ENCODE measurements at places on chromosomes 2 and 18.

- no peak for DNase-seq
Measured at GRCh38 chr2:221334481-221335218, 237.5 kb downstream of the EPHA4 start.

DNA sequence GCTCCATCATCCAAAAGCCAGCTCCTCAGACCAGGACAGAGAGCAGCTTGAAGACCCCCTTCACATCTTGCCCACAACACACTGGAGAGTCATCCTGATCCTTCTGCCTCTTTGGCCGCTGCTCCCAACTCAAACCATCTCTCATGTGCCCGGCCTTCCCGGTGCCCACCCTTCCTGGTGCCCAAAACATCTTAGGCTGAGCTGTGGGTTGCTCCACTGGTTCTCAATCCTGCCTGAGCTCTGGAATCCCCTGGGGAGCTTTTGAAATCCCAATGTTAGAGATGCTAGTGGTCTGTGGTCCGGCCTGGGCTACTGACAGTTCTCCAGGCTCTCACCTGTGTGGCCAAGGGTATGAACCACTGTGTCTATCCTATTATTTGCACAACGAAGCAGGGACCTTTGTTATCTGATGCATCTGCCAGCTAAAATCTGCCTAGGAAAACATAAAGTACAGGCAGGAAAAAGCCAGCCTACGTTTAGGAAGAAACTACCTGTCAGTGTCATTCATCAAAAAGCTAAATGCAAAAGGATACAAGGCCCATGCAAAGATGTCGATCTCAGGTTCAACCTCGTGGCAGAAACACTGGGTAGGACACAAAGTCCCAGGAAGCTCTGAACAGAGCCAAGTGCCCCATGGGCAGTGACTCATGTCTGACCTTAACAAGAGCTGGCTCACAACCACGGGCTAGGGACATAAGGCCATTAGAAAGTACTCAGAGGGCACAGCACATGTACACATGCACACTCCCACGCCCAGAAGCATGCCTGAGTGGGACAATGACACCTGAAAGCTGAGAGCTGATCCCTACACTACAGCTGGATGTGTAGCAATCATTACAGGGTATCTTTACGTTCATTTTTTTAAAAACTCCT is 30.8 kb downstream of the TBC1D8 start:
- no peak for DNase-seq

- DNase-seq, result no peak
Measured at GRCh38 chr2:222613715-222614331, 42.1 kb downstream of the FARSB start.

- no peak for DNase-seq
Measured at GRCh38 chr2:15023221-15023620, 390.7 kb downstream of the LRATD1 start.

- DNase-seq, result no peak
Measured at GRCh38 chr2:120305937-120306490, 39.9 kb upstream of the INHBB start.

DNA sequence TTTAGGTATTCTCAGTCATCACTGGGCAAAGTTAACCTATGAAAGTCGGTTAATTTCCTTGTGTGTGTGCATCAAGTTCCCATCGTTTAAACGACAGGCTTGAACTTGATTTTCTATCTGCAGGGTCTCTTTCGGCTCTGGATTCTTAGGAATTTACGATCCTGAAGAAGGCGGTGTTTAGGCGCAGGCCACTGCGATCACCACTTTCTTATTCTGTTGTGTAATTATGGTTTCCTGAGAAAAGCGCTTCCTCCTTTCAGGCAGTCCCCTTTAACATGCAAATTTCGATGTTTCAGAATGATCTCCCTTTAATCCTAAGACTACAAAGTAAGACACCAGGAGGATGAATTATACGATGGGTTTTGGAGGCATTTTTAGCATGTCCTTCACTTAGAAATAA is 27.9 kb upstream of the MBP start:
- no peak for DNase-seq

DNA sequence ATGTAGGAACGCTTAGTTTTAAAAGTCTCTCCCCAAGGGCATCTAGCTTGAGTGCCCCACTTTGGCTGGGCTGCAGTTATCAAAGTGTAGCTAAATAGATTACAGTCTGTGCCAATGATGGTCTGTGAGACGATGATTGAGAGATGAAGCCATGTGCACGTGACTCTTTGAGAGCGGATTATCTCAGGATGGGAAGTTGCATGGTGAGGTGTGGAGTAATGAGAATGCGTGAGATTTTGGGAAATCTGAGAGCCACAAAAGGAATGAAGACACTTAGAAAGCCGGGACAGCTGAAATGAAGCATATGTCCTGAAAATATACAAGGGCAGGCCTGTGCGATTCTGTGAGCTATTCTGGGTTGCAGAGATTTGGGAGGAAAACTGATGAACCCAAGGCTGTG is 370.0 kb downstream of the TGIF1 start:
- no peak for DNase-seq

GRCh38 chr18:12855916-12856315 is 28.1 kb downstream of the PTPN2 start:
- no peak for DNase-seq

DNA sequence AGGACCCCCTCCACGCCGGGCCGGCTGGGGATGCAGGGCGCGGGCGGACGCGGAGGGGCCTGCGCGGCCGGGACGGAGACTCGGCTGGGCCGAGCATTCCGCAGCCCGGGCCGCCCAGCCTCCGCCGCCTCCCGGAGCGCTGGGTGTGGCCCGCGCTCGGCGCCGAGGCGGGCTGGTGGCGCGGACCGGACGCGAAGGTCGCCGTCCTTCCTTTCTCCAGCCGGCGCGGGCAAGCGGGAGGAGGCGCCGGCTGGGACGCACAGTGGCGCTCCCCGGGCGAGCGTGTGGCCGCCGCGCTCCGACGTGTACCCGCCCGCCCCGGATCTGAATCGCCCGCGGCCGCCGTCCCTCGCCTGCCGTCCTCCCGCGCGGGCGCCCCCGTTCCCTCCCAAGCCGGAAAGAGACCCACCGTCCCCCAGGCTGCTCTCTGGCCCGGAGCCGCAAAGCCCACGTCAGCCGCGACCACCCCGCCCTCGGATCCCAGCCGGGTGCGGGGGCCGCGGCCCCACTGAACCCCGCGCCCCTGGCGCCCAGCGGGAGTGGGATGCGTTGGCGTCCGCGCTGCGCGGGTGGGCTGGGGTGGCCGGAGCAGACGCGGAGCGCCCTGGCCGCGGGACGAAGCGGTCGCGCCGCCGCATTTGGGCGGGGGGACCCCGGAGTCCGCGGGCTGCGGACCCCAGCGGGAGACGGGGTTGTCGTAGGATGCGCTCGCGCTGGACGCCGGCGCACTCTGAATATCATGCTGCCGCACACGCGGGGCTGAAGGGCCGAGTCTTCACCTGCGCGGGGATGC is 634 bp downstream of the SPATS2L start:
- DNase-seq, result peak; percentile 3

DNA sequence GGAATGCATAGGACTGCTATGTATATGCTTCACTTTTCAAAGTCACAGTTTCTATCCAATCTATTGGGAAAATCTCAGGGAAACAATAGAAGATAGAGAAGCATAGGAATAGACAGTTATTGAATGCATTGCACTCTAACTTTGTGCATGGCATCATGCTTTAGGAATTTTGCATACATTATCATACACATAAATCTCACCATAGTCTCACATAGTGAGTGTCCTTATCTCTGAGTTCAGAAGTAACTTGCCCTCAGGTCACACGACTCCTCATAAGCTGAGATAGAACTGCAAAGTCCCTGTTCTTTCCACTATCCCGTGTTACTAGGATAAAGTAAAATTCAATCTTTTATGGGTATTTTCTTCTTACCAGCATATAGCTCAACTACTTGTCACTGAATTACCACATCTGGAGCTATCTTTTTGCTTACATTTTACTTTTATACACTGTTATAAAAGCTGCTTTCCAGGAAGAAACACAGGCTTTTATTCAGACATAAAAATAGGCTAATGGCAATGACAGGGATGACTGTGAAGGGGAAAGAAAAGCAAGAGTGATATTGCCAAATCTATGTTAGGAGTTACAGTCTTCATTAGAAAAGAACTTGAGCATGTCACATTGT is 666.9 kb downstream of the XIRP2 start:
- no peak for DNase-seq

- DNase-seq, result no peak
Measured at GRCh38 chr2:127599211-127599610, 46.7 kb upstream of the GPR17 start.

GRCh38 chr2:72141032-72141645 is 6.5 kb downstream of the CYP26B1 start:
- DNase-seq, result no peak

- no peak for DNase-seq
Measured at GRCh38 chr2:10873790-10874437, 37.8 kb upstream of the KCNF1 start.

DNA sequence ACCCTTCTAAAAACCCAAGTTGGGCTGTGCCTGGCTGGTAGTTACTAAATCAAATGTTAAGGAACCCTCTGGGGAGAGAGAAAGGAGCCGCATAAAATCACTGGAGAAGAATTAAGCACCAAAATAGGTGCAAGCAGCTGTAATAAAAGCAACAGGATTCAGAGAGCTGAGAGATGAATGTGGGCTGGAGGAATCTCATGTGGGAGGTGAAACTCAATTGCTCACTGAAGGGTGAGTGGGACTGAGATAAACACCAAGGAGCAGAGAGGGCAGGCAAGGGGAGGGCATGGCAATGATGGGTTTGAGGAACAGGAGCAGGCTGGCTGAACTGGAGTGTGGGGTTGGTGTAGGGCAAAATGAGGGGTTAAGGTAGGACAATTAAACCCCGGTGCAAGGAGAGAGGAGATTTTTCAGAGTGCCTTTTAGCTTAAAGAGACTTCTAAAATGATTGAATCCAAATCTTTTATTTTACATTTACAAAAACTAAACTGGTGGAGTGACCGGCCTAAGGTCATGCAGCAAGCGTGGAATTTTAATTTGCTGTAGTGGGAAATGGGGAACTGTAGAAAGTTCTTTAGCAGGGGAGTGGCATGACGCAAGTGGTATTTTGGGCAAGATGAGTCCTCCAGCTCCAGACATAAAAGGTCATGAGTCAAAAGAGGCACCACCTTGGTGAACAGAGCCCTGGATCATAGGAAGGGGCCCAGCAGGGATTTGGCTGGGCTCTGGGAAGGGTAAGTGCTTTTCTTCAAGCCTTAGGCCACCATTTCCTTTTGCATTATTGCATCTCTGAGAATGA is 10.5 kb downstream of the PLB1 start:
- DNase-seq, result no peak

DNA sequence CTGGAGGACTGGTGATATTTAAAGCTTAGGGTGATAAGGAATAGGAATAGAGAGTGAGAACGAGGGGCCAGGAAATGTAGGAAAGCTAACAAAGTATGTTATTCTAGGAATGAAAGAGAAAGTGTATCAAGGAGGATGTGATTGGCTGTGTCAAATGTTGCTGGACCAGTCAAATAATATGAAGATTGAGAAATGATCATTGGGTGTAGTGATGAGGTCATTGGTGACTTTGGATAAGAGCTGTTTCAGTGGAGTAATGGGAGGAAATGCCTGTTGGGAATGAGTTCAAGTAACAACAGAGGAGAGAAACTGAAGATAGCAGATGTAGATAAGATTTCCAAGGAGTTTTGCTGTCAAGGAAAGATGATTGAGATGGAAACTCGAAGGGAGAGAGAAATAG is 74.4 kb downstream of the UBE2E3 start:
- no peak for DNase-seq

- DNase-seq, result no peak
Measured at GRCh38 chr2:217092710-217093379, 233.0 kb upstream of the TNP1 start.

GRCh38 chr2:102282678-102283091 is 28.7 kb upstream of the IL1RL1 start:
- no peak for DNase-seq

GRCh38 chr2:25418944-25419677 is 77.4 kb upstream of the DNMT3A start:
- no peak for DNase-seq

GRCh38 chr18:37465958-37466357 is 99.6 kb downstream of the CELF4 start:
- no peak for DNase-seq

DNA sequence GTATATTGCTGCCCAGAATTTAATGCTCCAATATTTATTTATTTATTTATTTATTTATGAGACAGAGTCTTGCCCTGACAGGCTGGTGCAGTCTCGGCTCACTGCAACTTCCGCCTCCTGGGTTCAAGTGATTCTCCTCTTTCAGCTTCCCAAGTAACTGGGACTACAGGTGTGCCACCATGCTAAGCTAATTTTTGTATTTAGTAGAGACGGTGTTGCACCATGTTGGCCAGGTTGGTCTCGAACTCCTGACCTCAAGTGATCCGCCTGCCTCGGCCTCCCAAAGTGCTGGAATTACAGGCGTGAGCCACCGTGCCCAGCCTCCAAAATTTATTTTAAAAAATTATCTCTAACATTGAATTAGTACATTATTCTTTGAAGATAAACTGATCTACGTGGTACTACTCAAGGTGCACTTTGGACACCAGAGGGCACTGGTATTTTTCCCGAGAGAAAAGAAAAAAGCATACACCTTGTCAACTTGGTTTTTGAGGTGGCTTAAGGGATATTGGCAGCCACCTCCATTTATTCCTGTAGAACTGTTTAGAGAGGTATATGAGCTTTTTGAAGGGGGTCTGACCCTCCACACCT is 1.4 kb upstream of the IDH1 start:
- DNase-seq, result no peak

GRCh38 chr2:84160453-84160852 is 298.6 kb downstream of the SUCLG1 start:
- no peak for DNase-seq

GRCh38 chr2:68230241-68231060 is 21.9 kb downstream of the PPP3R1 start:
- DNase-seq, result no peak

- DNase-seq, result no peak
Measured at GRCh38 chr2:28620291-28620793, 124.5 kb downstream of the PLB1 start.

DNA sequence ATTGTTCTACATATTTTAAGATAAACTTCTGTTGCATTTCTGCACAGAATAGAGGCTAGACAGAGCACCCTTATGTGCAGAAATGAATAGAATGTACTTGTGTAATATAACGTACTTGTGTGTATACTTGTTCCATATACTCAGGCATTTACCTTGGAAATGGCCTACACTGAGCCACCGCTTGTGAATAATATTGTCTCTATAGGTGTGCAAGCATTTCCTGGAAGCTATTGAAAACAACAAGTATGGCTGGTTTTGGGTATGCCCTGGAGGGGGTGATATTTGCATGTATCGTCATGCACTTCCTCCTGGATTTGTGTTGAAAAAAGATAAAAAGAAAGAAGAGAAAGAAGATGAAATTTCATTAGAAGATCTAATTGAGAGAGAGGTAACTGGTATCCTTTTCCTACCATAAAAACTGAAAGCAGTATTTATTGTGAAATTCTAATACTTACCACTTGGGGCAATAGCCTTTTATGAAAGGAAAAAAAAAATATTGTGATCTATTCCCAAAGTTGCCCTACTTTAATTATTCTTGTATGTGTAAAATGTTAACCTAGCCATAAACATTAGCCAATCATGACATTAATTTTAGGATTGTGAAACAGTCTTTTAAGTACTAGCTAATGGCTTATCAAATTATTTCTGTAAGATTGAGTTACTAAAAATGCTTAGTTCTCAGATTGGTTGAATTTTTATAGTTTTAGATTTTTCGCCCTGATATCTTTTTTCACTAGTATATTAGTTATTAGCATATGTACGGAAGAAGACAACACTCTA is 18.0 kb downstream of the ZC3H15 start:
- no peak for DNase-seq

- no peak for DNase-seq
Measured at GRCh38 chr2:151138507-151138906, 123.2 kb downstream of the RBM43 start.
